Stimulated activated CD4-positive, alpha-beta T cell treated with anti-CD3 and anti-CD28 coated beads, TNF-alpha, amount 100 ng/mL, for 48 hours (primary cell): ENCODE measurements at places on chromosomes 11 and 22.
A peak's percentile ranks its signal among the peaks of the same experiment; 100 is the strongest.

DNA sequence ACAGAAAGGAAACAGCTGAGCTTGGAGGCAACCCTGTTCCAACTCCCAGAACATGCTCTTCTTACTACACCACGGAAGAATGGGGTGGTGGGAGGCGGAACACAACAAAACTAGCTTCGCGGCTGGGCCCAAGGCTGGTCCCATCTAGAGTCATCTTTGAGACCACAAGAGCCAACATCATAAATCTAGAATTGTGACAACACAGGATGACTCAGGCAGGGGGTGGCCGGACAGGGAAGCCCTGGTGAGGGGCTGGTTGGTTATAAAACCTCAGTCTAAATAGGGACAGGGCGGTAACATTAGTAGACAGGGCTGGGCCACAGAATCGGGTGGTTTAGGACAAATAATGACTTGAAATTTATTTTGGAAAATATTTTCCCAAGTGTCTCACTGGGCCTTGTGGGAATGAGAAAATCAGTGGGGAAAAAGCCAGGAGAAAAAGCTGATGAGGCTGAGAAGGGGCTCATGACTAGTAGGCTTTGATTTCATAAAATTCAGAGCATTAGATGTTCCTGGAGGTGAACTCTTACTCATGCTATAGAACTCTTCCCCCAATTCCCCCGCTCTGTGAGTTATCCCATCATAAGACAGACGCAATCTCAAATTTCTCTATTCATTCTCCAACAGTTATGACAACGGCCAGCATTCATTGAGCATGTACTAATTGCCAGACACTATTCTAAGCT lies 151.8 kb upstream of the TIMP3 start:
- no peak for DNase-seq

DNA sequence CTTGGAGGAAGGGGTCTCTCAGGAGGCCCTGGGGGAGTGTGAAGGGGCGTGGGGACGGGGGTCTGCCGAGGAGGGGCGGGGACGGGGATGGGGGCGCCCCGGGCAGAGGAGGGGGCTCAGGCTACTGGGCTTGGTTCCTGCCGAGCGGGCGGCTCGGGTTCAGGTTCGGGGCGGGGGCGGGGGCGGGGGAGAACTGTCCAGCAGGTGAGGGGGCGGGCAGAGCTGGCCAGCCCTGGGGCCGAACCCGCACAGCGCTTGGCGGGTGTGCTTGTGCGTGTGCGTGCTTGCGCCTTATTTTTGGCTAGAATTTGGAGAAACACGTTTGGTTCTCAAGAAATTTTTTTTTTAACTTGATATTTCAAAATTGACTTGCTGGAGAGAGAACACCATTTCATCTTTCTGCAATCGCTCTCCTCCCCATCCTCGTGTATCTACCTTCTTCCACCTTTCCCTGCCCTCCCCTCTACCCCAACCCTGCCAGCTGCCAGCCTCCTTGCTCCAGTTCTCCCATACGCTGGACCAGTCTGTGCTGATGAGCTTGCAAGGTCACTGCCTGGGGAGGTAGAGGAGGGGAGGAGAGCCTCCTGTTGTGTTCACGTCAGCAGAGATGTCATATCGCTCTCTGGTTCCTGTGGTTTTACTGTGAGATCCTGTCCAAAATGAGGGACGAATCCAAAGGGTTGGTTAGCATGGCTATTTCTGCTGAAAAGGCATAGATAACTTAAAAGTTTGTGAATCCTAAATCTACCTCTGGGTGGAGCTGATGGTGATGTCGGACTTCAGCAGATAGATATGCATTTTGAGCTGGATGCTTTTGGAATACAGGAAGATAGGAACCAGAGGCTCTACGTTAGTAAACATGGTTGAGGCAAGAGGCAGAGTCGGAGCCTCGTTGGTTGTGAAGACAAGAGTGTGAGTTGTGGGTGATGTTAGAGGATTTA lies 668 bp downstream of the MADD start:
- no peak for DNase-seq

GRCh38 chr11:65438257-65439151 lies 15.9 kb downstream of the NEAT1 start:
- no peak for DNase-seq

DNA sequence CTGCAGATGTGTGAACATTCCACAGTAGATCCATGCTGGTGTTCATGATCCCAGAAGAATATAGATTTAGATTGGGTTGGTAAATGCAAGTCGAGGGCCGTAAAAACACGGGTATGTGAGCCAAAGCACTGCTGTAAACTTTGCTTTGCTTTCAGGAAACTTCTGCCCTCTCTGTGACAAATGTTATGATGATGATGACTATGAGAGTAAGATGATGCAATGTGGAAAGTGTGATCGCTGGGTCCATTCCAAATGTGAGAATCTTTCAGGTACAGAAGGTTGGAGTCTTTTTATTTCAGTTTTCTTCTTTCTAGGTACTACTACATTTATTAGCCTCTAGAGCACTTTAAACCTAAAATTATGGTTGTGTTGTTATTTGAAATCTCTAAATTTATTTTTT lies 36.2 kb upstream of the TTC36 start:
- no peak for DNase-seq

DNA sequence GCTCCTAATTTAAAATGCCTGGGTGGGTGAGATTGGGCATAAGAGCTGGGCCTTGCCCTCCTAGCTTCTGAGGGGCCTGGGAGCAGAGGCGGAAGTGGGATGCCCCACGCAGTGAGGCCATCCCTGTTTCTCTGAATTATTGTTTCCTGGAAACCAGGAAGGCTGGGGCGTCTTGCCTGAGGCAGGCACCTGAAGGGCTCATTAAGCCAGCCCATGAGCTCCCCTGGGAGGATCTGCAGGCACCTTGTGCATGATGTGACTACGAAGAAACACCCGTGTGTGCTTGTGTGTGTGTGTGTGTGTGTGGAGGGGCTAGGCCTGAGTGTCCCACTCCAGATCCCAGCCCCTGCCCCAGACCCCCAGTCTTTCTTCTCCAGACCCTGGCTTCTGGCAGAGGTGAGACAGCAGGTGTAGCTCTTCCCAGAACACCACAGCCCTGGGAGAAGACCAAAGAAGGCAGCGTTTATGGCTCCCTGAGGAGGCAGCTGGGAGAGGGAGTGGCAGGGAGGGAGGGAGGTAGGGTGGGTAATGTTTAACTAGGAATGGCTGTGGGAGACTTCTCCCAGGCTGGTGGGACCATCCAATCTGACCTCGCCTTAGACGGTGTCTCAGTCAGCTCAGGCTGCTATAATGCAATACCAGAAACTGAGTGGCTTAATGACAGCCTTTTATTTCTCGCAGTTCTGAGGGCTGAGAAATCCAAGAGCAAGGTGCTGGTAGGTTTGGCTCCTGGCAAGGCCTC lies 2.1 kb upstream of the BATF2 start:
- no peak for DNase-seq

DNA sequence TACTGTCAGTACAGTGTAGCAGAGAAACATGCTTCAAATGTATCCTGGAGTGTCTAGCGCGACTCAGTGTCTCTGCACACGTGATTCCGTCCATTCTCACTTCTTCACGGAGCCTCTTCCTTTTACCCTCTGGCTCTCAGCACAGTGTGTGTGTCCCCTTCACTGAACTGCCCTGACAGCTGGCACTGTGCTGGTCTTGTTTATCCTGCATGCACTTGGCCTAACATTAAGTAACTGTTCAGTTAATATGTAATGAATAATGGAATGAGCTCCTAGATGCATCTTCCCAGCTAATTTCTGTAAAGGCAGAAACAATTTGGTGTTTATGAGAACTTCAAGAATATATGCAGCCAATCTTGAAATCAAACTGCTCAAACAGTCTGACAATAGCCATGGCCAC lies 44.4 kb downstream of the KMT5B start:
- no peak for DNase-seq

DNA sequence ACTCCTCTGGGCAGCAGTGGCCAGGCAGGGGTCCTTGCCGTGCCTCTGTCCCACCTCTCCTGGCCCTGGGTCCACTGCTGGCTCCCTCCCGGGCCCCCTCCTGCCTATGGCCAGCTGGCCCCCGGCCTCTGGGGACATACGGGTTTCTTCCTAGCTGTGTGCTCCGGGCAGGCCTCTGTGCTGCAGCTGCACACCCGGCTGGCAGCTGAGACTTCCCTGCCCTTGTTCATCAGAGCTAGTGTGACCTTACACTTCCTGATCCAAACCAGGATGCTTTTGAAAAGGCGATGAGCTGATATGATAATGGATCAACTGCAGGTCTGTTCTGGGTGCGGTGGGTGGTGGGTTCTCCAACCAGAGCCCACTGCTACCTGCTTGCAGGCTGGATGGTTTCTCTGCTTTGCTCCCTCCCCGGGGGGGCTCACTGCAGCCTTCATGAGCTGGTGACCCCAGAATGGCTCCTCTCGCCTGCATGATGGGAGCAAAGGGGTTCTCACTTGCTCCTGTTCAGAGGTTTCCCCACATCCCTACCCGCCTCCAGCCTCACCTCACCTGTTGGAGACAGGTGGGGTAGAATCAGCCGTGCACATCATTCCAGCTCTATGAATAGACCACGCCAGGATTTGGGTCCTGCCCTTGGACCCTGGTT lies 13.3 kb downstream of the B3GAT1 start:
- no peak for DNase-seq

DNA sequence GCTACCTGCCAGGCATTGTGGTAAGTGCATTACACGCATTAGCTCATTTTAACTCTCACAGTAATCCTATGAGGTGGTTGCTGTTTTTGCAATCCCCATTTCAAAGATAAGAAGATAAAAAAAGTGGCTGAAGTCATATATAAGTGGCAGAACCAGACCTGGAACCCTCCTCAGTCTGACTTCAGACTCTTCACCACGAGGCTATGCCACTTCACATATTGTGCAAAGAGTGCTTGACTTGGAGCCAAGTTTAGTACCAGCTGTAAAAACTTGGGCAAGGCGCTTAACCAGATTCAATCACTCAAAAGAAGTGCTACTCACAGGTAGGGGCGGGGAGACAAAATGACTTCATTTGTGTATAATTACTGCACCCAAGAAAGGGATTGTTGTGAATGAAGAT lies 15.3 kb downstream of the BPIFC start:
- no peak for DNase-seq

- DNase-seq, result no peak
These were observed 29.0 kb downstream of the MUC2 start for GRCh38 chr11:1103401-1104360.

DNA sequence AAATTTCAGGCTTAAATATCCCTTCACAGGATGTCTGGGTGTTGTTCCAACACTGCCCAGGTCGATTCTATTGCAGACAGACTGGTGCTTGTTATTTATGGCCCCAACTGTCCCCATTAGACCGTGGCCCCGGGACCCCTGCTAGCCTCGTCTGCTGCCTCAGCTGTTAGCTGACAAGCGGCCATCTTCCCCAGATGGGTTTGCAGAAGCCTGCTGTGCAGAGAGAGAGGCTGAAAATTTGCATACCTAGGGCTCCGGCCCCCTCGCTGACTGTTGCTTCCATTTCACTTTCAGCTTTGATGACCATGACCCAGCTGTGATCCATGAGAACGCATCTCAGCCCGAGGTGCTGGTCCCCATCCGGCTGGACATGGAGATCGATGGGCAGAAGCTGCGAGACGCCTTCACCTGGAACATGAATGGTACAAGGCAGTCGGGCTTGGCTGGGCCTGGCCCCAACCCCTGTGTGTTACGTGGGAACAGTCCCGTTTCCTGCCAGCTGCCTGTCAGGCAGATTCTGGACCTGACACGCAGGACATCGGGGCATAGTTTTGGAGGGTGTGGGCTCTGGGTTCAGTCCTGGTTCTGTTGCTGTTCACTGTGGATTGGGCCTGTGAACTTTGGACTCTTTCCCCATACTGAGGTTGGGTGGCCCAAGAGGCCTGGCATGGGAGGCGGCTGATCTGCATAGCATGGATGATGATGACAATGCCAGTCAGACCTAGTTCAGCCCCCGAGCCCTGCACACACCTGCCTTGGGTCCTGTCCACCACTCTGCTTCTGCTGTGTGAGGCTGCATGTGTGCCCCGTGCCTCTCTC lies 16.4 kb downstream of the SMARCB1 start:
- DNase-seq, result no peak

GRCh38 chr22:37392721-37393328 lies 34.5 kb downstream of the ELFN2 start:
- no peak for DNase-seq

DNA sequence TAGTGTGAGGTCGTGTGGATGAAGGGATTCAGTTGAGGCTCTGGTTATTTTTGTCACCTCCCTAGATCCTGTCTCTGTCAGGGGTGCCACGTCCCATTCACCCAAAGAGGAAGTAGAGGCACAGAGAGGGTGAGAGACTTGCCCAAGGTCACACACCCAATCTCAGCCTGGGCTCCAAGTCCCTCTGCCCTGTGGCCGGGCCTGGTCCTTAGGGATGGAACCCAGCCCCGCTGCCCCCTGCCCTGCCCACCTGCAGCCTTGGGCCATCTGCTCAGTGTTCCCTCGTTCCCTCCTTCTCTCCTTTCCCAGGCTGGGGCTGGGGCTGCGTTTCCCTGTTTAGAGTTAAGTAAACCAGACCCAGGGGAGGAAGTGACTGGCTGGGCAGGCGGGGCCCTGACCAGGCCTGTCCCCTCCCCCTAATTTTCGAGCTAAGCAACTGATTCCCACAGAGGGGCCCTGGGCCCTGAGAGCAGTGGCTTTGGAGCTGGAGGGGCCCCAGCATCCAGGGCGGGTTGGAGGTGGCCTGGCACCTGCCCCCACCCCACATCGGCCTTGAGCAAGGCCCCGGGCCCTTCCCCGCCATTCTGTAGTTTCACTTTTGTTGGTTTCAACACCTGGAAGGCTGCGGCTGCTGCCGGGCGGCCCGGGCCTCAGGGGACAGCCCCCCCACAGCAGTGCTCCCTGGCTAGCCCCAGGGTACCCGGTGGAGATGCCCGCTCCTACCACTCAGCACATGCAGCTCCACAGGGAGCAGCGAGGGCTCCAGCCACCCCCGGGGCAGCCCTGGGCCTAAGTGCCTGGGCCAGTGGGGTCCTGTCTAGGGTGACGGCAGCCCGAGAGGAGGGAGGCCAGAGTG lies 1.5 kb downstream of the TCIRG1 start:
- no peak for DNase-seq

DNA sequence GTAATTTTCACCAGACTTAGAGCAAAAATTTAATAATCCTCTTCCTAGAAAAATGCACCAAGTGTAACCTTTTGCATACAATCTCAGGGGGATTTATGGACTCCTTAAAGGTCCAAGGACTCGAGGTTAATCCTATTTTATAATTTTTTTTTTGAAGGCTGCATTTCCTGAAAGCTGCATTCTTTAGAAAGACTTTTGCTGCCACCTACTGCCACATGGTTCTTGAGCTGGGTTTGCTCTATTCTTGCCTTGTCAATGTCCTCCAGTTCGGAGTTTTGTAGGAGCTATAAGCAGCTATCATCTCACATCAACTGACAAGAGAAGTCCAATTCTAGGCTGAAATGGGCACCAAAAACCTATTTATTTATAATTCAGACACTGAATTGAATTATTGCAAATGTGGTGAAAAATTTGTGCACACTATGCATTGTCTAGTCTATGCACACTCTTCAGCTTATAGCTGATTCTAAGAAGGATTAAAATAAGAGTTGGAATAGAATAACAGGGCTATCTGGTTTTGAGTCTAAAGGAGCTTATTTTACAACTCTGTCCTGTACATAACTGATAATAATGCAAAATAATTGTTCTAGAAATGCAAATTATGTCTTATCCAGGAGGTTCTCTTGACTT lies 31.3 kb downstream of the TRAF6 start:
- peak; percentile 7 for DNase-seq

DNA sequence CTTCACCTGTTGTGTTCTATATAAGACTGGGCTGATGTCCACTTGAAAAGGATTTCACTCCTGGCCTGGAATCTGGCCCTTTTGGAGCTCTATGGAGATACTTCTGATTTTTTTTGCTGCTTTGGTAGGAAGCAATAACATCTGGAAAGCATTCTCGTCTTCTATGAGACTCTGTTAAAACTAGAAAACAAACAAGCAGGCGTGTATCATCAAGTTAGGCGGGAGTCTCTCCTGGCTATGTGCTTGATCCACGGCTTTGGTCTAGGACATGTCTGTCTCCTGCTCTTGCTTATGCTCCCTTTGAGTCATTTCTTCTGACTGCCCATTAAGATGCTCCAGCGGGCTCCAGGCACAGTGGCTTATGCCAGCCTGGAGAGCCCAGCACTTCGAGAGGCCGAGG lies 121.4 kb upstream of the TTC12 start:
- DNase-seq, result no peak
